HuH-7 (cell line): ENCODE measurements at places on chromosomes 5 and 9.

- no peak for DNase-seq
These were observed 44.5 kb downstream of the PTTG1 start for GRCh38 chr5:160466116-160466515.

GRCh38 chr5:107631805-107632362 lies 38.9 kb downstream of the EFNA5 start:
- no peak for DNase-seq

- DNase-seq, result no peak
These were observed 34.9 kb downstream of the SFXN1 start for GRCh38 chr5:175513297-175513696.

DNA sequence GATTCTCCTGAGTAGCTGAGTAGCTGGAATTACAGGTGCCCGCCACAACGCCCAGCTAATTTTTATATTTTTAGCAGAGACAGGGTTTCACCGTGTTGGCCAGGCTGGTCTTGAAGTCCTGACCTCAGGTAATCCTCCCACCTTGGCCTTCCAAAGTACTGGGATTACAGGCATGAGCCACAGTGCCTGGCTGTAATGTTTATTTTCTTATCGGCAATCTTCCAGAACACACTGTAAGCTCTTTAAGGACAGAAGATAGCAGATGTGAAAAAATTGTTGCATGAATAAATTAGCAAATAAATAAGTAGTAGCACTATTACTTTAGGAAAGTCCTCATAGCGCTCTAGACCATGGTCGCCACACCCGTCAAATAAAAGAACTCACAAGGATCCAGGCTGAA lies 100.5 kb downstream of the ENC1 start:
- no peak for DNase-seq

- no peak for DNase-seq
These were observed 82.2 kb downstream of the SMIM23 start for GRCh38 chr5:171867786-171868185.
